ENCODE measurements at places on chromosomes 4 and X.

DNA sequence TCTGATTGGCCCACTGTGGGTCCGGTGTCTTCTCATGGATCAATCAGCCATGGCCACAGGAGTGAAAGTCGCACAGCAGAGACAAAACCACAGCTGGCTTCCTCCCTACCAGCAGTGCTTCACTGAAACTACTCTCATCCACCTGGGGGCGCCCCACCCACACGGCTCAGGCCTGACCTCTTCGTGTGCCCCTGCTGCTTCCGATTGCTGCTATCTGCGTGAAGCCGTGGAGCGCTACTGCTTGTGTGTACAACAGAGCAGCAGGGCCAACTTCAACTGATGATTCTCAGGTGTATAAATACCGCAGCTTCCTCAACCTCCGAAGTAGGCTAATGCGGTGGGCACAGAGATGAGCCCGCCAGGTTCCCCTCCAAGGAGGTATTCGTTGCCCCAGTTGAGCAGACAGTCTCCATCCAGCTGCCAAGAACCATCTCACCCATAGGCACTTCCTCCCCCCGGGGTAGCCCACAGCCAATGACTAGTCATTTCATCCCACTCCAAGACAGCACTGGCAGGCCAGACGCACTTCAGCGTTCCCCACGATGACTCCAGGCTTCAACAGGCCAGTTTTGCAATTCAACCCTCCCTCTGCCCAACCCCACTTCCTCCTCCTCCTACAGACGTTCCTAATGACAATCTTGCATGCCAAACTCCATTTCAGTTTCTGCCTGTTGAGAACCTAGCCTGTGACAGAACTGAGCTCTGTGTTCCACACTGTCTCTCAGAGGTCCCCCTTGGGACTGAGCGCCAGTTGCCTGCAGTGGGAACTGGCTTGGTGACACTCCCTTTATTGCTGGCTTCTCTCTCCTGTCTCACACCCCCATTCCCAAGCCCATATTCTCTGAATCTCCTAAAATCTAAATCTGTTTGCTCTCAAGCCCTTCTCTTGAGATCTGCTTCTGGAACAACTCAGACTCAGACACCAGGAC, 41.3 kb upstream of the ATP6AP2 start:
- peak; percentile 89 for DNase-seq

GRCh38 chr4:7400671-7401298, 33.9 kb downstream of the PSAPL1 start:
- DNase-seq = no peak

- DNase-seq = no peak
These were observed 108.8 kb upstream of the SORBS2 start for GRCh38 chr4:185920691-185921260.

DNA sequence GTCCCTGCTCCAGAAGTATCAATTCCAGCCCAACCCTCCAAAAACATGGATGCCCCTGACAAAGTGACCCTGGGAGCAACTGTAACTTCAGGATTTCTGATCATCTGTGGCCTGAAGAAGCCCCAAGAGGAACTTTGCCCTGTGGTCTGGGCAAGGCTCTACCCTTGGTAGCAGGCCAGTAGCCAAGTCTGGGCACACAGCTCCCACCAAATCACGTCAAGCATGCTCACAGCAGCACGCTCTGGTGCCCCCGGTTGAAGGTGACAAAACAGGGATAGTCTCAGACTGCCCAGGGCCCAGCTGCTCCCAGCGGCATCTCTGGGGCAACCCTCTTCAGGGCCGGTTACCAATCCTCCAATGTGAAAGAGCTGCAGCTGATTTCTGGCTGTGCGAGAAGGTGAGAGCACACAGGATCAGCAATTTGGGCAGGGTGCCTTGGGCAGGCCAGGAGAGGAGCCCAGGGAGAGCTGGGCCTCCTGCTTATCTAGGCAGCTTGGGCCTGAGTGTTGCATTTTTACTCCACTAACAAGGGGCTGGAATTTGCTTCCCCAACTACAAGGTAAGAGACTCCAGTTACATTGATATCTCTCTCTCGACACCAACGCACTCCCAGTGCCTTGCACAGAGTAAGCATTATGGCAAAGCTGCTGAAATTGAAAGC, 418.1 kb downstream of the BCOR start:
- DNase-seq = no peak

GRCh38 chr4:180560896-180561295, 1682.3 kb upstream of the TENM3 start:
- peak; percentile 28 for DNase-seq

DNA sequence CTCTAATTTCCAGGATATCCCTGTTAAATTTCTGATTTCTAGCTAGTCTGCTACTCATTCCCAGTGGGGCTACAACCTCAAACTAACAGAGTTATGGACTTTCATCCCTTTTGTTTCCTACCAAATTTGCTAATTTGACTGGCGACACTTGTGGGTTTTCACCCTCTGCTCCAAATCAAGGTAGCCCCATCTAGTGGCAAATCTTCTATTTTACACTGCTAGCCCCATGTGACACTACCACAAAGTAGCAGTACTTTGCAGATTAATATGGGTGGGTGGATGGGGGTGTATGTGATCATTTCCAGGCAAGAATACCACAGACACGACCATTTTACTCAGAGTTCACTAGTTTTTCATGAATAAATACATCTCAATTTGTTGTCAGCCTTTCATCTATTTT, 150.3 kb downstream of the MSL3 start:
- DNase-seq = peak; percentile 7

- DNase-seq = no peak
These were observed 18.3 kb downstream of the SCARB2 start for GRCh38 chr4:76195326-76195725.

GRCh38 chr4:172996571-172997216, 171.9 kb upstream of the GALNT7 start:
- DNase-seq = no peak

- DNase-seq = peak; percentile 70
These were observed 46.3 kb downstream of the STARD8 start for GRCh38 chrX:68693481-68694434.

- DNase-seq = no peak
These were observed 145.2 kb downstream of the ADRA2C start for GRCh38 chr4:3911252-3911856.

- DNase-seq = no peak
These were observed 265.1 kb upstream of the FAM241A start for GRCh38 chr4:111880116-111880515.

GRCh38 chrX:146424422-146424821, 385.1 kb upstream of the CXorf51B start:
- no peak for DNase-seq

- DNase-seq = peak; percentile 24
These were observed 360.5 kb downstream of the MID1IP1 start for GRCh38 chrX:39161611-39162255.

DNA sequence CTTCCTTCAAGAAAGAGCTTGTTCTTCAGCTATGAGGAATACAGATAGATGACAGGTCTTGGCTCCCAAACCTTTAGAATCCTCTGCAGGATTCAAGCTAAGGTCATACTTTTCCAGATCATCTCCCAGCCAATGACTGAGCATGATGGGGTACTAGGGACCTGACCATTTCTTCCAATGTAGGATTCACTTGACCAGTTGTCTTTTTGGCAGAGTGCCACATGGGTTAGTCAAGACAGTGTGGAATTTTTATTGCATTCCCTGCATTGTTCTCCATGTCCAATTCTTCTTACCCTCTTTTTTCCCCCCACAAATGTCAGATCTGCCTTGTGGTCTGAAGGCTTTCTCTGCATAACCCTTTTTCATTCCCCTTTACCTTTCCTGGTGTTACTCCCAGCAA, 99.5 kb downstream of the CCSER1 start:
- no peak for DNase-seq

- no peak for DNase-seq
These were observed 246.0 kb downstream of the CXXC4 start for GRCh38 chr4:104248726-104249125.

DNA sequence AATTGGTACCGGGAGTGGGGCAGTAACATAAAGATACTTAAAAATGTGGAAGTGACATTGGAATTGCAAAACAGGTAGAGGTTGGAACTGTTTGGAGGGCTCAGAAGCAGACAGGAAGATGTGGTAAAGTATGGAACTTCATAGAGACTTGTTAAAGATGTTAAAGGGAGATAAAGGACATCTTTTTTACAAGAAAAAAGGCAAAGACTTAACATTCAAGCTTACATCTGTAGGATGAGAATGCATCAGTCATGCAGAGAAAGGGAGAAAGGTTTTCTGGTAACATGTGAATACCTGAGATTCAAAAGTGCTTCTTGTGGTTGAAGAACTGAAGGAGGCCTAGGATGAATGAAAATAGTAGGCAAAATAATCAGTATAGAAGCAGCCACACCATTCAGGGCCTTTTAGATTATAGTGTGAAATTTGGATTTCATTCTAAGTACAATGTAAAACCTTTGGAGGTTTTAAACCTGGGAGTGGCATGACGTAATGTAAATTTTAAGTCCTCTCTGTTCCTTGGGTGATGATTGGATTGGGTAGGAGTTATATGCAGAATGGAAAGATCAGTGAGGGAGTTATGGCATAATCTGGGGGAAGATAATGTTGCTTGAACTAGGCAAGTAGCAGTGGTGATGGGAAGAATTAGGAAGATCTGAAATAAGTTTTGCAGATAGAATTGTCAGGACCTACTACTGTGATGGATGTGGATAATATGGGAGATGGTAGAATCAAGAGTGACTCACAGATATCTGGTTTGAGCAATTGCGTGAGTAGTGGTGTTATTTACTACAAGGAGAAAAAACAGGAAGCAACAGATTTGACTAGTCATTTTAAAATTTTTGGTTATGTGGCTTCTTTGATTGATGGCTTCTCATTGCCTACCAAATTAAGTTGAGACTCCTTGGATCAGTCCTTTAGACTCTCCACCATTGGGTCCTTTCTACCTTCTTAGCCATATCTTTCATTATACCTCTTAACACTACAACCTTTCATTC, 138.7 kb downstream of the VSIG4 start:
- DNase-seq = peak; percentile 61

DNA sequence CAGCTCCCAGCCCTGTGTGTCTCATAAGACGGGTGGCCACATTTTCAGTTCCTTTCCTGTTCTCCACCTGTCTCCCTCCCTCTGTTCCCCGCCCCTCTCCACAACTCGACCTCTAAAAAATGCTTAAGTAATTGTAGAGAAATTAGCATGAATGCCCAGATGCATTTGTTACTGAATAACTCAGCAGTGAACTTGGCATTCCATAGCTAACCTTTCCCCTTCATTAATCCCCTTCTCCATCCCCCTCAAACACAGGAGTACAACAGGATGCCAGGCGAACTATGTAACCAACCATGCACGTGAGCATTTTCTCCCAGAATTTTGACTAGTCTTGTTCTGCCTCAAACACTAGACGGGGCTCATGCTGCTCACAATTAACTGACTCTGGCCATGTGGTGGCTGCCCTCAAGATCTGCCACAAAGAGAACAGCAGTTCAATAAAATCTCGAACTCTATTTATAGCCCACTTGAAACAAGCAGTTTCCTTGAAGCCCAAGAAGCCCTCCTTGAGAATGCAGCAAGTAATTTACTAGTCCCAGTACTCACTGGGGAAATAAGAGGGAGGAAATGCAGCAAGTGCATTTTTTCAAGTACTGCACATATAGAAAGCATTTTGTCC, 351.2 kb downstream of the ARHGAP24 start:
- no peak for DNase-seq

- no peak for DNase-seq
These were observed 56.0 kb downstream of the HADH start for GRCh38 chr4:108045687-108046024.

DNA sequence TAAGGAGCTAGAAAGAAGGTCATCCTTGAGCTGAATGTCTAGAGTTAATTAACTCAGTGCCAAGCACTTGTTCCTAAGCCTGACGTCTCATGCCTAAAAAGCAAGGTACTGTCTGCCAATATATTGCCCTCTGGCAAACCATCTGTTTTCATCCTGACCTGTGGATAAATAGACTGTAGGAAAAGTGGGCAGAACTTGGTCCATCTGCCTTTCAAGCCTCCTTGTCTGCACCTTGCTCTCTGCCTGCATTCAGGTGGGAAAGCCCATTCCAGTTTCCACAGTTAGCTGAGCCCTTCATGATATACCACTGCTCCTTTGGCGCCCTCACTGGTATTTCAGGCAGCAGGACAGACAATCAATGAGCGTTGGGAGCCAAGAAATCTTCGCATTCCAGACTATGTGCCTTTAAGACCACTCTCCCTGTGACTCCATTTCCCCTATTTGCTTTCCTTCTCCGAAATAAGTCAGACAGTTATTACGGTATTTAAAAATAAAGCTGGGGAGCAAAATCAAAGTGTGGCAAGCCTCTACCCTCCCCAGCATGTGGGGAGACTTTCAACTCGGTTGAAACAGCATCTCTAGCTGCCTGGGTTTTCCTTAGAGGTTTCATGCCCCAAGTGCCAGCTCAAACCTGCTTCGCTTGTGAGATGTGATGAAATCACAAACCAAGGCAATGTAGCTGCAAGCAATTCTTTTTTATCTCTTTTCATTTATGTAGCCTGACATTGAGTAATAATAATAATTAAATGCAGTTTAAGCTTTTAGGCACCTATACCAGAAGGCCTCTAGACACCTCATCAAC, 2.5 kb upstream of the CCDC149 start:
- no peak for DNase-seq

DNA sequence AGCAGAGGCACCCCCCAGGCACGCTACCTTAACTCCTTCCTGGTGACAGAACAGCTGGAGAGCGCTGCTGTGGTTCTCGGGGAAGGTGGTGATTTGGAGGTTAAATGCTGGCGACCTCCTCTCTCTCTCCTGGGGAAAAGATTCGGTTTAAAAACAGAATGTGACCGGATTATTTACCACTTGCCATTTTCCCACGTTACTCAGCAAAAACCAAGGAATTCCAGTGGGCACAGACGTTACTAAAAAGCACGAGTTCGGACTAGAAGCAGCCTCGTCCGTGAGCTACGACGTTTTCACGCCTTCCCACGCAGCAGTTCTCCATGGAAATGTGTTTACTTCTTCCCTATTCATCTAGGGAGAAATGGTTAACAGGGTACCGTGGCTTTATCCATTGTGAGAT, 32.3 kb upstream of the C4orf50 start:
- DNase-seq = no peak

DNA sequence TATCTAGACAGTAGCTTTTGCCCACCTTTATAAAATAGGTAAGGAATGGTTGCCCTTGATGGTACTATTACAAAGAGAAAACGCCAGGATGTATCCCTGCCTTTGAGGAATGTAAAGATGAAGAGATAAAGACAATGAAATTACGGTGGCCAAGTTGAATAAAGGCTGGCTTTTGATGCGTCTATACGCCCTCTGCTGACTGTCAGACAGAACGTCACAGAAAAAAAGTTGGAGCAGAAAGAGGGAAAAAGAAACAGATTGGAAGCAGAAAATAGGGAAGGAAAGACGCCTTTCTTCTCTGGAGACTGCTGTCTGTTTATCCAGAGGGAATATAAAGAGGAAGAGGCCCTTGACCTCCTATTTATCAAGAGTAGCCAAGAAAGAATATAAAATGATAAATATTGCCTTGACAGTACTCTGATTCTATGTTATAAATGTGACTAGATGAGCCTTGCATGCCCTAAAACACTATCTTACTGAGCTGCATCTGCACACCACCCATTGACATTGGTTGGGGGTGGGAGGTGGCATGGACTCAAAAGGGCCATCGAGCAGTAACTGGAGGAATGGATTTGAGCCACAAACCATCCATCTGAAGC, 30.6 kb downstream of the PCDH19 start:
- DNase-seq = no peak

- no peak for DNase-seq
These were observed 423.3 kb upstream of the TENM3 start for GRCh38 chr4:181819946-181820345.

- peak; percentile 92 for DNase-seq
These were observed 10.7 kb downstream of the LIAS start for GRCh38 chr4:39469429-39470077.

GRCh38 chr4:107130157-107130556, 94.0 kb upstream of the DKK2 start:
- no peak for DNase-seq

GRCh38 chr4:24244663-24245490, 339.5 kb downstream of the DHX15 start:
- DNase-seq = peak; percentile 53
